ENCODE measurements at places on chromosomes 13 and 19. TPM values are rescaled to one million over a fixed set of nuclear protein-coding genes. Genes with fewer than 3 reads are reported as not detected.

DNA sequence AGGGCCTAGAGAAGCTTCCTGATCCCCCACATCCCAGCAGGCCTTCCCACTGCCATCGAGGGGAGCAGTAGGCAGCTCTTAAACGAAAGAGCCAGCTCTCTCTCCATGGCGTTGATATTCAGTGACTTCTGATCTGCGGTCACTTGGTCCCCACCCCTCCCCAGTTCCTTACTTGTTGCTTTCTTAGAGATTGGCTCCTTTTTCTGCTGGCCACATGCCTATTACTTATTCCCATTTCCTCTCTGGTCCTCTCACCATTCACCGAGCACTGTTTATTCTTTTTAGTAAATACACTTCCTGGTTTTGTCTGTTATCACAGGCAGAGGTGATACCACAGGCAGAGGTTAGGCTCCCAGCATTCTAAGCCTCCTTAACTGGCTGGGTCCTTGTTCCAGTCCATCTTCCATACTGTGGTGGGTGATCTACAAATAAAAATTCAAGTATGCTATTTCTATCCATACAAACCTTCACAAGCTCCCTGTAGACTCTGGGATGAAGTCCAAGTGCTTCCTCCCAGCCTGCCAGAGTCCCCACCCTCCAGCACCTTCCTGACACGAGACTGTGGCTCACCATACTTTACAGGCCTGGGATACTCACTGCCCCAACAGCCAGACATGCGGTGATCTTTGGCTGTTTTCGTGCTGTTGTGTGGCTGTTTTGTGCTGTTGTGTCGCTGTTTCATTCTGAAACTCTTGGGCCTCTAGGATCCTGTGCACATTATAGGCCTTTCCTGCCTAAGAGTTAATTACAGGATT is 315.9 kb downstream of the ATP8A2 start:
- no peak for DNase-seq
- H3K27ac ChIP-seq: no peak overlapping the region
- peaks cover 35% of the 10 kb centered on the region for H3K27me3 ChIP-seq
- H3K4me3 ChIP-seq: no peak overlapping the region
- H3K36me3 ChIP-seq: no peaks in the 10 kb centered on the region

DNA sequence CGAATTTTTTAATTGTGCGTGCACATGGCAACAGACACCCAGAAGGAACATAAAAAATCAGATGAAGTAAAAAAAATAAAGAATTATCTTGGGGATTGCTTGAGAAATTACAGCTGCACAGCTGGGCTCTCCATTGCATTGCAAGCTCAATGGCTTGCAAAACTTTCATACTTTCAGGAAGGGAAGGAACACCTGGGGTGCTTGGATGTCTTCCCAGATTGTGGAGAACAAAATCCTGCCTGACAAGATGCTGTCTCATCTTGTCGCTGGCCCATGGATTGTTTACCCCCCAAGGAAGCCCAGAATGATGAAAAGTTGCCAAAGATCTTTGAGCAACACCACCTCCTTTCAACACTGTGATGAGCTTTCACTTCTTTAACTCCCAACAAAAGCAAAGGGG is 11.0 kb upstream of the CASP14 start:
- H3K4me1 ChIP-seq: no peaks in the 10 kb centered on the region
- H3K4me3 ChIP-seq: no peak overlapping the region
- DNase-seq: no peak

DNA sequence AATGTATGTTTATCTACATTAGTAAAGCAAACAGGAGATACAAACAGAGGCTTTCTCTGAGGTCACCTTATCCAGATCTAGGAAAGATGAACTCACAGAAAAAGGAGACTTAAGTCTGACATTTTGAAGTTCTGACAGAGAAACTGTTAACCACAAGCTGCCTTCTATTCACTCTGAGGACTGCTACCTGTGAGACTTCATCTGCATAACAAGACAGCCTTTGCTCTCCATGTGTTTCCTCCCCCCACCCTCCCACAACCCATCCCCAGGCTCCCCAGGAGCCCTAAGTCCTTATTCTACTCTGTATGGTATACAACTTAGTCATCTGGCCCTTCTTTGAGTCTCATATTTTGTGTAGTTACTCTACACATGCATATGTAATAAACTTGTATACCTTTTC is 699.0 kb downstream of the FGF9 start:
- H3K4me1 ChIP-seq: no peaks in the 10 kb centered on the region
- no peak overlapping the region for H3K4me3 ChIP-seq
- no peaks in the 10 kb centered on the region for H3K36me3 ChIP-seq

DNA sequence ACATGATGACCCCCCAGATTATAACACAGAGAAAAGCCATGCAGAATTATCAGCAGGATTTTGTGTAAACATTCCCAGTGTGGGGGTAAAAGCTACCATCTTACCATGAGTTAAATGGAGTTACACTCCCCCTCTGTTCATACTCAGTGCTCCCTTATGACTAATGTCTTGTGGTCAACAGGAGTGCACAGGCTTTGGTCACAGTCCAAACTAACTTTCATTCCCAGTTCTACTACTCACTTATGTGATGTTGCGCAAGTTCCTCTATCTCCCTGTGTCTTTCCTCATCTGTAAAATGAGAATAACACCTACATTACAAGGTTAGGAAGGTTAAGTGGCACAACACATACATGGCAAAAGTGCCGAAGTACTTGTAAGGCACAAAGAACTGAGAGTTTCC is 277.9 kb downstream of the RBM26 start:
- no peaks in the 10 kb centered on the region for H3K36me3 ChIP-seq
- no peak overlapping the region for H3K27ac ChIP-seq

GRIK5 gene
- 1.7 TPM for total RNA-seq

SYNE4 gene
- 27.9 TPM for total RNA-seq
